ENCODE measurements at places on chromosomes 16 and 17. TPM values are rescaled to one million over a fixed set of nuclear protein-coding genes. Genes with fewer than 3 reads are reported as not detected.

The CHST4 gene
- total RNA-seq: not detected

The CA7 gene
- not detected for total RNA-seq

The PIPOX gene
- total RNA-seq: not detected

The TEX14 gene
- total RNA-seq: not detected

The ACE gene
- total RNA-seq: not detected

The TM4SF5 gene
- total RNA-seq: not detected

The EARS2 gene
- 33.3 TPM for total RNA-seq

The DPEP2 gene
- not detected for total RNA-seq

The SDR42E1 gene
- total RNA-seq: 10.3 TPM

The KRTAP9-3 gene
- not detected for total RNA-seq
